ENCODE measurements at places on chromosomes 16 and 17.

- DNase-seq = no peak
Observed at GRCh38 chr16:48330841-48331192, 54.4 kb downstream of the SIAH1 start.

DNA sequence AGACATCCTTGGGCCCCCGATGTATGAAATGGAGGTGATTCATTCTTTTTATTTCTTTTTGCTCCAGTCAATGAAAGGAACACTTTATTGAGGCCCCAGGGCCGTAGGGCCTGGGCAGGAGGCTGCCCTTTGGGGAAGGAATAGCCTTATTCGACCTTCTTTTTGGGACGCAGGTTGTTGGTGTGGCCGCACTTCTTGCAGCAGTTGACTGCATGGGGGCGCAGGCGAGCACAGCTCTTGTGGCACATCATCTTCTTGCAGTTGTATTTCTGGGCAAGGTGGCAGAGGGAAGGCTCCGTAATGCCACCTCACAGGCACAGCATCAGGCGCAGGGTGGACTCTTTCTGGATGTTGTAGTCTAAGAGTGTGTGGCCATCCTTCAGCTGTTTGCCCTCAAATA lies 50.9 kb downstream of the SIAH1 start:
- DNase-seq = no peak

DNA sequence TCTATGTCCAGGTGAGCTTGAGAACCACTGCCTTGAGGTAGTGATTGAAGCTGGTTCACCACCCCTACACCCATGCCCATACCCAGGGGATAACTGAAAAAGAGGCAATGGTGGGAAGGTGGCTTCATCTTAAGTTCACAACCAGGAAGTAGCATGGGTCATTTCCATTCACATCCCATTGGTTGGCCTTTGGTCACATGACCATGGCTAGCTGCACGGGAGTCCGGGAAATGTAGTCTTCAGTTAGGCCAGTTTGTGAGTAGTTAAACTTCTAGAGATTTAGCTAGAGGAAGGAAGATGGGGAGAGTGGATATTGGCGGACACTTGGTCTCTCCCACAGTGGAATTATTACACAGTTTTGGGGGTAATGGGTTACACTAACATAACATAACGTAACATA lies 92.9 kb downstream of the RGS9 start:
- DNase-seq = no peak

GRCh38 chr17:41416479-41416878 lies 7.9 kb downstream of the KRT37 start:
- DNase-seq = no peak

DNA sequence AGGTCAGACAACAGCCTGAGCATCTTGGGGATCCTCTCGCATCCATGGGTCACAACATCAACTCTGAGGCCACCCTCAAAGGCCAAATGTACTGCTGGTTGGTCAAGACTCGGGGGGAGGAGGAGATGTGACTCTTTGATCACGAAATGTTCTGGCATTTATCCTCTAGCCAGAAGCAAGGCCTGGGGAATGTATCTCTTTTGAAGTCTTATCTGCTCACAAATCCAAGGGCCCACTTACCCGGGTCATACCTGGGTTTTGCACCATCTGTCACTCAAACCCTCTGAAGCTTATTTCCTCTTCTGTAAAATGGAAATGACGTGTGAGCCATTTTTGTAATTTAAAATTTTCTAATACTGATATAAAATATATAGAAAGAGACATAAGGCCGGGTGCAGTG lies 13.2 kb downstream of the CA7 start:
- no peak for DNase-seq

GRCh38 chr17:14557480-14557879 lies 256.6 kb downstream of the HS3ST3B1 start:
- DNase-seq = no peak

- no peak for DNase-seq
Observed at GRCh38 chr17:51263006-51263405, 2.7 kb downstream of the UTP18 start.

DNA sequence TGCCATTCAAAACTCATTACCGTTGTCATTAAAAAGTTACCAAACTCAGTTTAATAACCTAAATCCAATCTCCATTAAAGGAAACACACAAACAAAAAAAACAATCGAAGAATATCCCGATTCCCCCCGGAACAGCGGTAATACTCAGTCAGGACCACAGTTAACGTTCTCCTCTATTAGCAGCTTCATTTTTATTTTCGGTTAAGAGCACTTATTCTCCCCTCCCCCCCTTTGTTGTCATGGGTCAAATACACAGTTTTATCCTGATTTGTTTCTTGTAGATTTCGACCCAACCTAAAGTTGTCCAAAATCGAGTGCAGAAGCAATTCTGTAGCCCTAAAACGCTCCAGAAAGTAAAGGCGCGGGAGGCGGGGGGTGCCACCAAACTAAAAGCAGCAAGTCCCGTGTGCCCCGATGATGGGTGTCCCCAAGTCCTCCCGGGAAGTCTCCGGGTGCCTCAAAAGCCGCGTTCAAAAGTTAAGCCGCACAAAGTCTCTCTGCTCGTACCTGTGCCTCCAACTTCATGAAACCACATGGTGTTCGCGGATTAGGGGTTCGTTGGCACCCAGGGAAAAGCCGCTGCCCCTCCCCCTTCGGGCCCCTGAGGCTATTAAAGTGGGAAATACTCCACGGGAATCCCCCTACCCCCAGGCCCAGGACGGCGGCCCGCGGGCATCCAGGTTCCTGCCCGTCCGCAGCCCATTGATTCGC lies 996 bp downstream of the SUMO2 start:
- DNase-seq = no peak

DNA sequence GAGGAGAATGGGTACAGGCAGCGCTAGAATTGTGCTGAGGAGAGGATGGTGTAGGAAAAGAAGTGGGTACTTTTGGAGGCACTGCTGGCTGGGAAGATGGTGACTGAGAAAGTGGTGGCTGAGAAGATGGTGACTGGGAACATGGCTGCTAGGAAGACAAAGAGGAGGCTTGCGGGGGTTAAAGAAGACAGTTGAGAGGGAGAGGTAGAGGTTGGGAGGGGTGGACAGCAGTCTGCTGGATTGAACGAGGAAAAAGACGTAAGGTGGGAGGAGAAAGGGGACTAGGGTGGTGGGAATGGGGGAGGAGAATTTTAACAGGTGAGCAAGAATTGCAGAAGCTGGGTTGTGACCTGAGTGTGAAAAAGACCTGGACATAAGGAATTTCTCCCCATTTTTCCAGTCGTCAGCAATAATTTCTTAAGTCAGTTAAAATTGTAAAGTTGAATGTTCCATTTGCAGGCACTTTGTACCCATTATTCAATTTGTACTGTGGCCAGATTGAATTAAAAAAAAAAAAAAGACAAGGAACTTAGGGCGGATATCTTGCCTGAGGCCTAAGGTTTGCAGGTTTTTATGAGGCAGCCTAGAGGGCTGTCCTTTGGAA lies 2450.0 kb downstream of the TP53TG3F start:
- DNase-seq = no peak

DNA sequence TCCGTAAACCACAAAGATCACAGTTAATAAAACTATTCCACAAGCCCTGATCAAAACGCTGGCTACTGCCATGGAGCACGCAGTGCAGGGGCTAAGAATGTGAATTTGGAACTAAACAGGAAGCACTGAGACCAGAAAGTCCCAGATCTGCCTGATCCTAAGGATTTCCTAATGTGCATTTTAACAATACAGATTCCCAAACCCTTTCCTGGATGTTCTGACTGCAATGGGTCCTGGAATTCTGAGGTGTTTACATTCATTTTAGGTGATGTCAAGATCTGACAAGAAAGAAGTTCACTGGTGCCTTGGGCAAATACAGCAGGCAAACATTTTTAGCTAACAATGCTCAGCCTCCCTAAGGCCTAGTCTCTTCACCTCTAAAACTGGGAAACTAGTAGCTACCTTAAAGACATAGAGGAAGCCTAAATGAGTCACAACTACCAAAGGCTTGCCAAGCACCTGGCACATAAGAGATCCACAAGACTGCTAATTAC lies 10.3 kb downstream of the NSMCE1 start:
- DNase-seq = peak; percentile 56

- no peak for DNase-seq
Observed at GRCh38 chr16:77749415-77749814, 27.1 kb downstream of the NUDT7 start.

DNA sequence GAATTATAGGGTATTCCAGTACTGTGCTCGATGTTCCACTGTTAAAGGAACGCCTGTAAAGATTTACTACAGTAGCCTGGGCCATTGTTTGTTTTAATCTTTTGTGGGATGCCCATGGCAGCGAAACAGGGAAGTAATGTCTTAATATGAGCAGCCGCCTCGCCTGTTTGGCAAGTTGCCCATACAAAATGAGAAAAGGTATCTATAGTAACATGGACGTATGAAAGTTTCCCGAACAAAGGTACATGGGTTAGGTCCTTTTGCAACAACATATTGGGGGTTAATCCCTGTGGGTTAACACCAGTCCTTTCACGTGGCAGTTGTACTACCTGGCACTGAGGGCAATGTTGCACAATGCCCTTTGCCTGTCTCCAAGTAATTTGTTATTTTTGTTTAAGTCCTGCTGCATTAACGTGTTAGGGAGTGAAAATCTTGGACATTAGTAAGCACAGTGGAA lies 21.1 kb upstream of the TMC5 start:
- DNase-seq = no peak

GRCh38 chr16:82195917-82196494 lies 26.0 kb upstream of the MPHOSPH6 start:
- no peak for DNase-seq

DNA sequence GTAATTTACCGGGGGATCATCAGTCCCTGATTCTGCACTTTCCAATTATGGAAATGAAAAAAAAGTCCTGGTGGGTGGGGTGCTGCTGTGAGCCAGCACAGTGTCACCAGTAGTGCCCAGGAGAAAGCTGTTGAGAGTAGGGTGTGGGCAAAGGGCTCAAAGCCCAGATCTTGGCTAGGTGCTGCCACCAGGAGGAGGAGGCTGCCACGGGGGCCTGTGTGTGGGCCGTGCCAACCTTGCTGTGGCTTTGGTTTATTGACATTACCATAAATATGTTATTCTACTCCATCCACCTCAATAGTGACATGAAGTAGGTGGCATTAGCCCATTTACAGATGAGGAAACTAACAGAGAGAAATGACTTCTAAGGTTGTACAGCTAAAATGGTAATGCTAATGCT lies 6.7 kb upstream of the PRPSAP2 start:
- no peak for DNase-seq

DNA sequence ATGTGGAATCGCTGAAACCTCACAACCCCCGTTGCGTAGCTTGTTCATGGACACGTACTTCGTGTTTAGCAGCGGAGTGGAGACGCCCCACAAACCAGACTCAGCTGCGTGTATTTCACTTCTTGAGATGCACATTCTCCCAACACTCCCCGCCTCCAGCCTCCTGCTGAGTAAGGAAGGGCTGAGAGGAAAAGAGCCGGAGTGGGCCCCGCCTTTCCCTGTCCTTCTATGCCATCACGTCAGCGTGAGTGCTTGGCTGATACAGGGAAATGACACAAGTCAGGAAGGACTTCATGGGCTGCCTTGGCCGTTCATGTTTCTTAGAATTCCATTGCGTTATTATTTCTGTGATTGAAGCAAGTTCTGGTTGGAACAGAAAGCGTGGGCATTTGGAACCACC lies 68.6 kb upstream of the CBX4 start:
- no peak for DNase-seq

GRCh38 chr16:78390092-78390491 lies 290.6 kb downstream of the WWOX start:
- DNase-seq = no peak

DNA sequence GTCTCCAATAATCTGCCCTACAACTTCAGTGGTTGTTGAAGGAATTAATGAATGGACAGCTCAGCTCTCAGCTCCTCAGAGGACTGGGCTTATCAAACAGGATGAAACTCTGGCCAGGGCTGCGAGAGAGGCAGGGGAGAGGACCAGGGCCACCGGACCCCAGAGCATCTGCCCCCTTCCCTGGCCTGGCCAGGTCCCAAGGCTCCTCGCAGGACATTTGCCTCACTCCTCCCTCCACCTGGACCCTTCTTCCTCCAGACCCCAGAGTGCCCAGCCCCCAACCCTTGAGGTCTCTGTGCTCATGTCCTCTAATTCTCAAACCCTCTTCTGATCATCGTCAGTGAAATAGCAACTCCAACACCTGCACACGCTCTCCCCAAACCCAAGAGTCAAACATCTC lies 3.7 kb downstream of the CD300C start:
- no peak for DNase-seq

- no peak for DNase-seq
Observed at GRCh38 chr16:67865318-67865717, 7.5 kb upstream of the EDC4 start.

GRCh38 chr16:4090351-4090851 lies 25.8 kb downstream of the ADCY9 start:
- no peak for DNase-seq

GRCh38 chr17:34763728-34764665 lies 184.6 kb downstream of the TMEM132E start:
- no peak for DNase-seq

DNA sequence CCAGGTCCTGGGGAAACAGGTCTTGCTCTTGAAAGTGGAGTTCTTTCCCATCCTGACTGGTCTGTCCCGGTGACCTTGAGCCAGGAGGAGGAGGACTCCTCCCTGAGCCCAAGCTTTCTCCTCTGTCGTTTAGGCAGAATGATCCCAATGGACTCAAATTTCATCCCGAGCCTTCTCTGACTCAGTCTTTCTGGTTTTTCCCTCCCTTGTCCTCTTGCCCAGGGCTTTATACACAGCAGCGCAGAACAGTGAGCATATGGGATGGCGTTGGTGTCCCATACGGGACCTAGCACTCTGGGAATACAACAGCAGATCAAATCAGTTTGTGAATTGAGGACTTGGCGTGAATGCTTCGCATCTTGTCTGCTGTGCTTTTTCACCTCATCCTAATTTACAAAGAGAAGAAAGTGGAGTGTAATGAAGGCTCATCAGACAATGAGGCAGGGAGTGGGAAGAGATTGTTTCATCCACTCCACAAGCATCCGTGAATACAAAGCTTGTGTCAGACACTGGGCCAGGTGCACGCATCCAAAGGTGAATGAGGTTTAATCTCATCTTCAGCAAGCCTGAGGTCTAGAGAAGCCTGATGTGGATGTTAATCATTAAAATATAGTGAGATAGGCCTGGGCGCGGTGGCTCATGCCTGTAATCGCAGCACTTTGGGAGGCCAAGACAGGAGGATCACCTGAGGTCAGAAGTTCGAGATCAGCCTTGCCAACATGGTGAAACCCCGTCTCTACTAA lies 1.1 kb upstream of the XYLT1 start:
- no peak for DNase-seq

DNA sequence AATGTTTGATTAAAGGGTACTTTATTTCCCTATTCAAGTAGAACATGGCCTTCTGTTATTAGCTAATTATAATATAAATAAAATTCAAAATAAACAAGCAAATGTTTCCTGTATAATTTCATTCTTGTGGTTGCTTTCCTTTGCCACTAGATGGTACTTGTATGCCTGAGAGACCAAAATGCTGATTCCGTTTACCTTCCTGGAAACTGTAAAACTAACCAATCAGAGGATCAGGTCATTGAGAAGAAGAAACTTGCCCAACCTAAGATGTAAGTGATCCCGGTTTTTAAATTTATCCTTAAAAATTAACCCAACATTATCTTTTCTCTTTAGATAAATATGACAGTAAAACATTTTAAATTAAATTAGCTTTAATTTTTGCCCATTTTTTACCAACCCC lies 8.1 kb upstream of the ABCA5 start:
- DNase-seq = peak; percentile 54

GRCh38 chr17:16215002-16215272 lies 397 bp downstream of the NCOR1 start:
- peak; percentile 30 for DNase-seq
